Mucosa of descending colon (tissue), 3 donors: ENCODE measurements at places on chromosomes 16 and 17.
A peak's percentile ranks its signal among the peaks of the same experiment; 100 is the strongest.

- DNase-seq, result no peak
Observed at GRCh38 chr16:58542291-58542690, 27.0 kb downstream of the SETD6 start.

- DNase-seq, result no peak
Observed at GRCh38 chr16:57646388-57647039, 18.1 kb downstream of the ADGRG1 start.

DNA sequence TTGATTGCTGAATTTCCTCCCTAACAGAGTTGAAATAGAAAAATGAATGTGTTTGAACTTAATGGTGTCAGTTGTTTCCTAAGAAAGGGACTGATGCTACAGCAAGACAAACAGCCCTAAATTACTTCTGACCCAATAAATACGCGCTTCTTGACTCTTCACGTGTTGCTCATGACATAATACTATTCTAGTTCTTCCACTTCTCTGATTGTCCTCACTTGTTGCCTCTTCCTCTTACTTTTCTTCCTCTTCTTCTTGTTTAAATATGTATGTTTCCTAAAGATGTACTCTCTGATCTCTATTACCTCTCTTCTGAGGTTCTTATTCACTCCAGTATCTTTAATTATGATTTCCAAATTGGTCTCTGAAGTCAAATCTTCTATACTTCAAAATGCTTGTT lies 32.4 kb downstream of the RNF43 start:
- DNase-seq, result no peak

DNA sequence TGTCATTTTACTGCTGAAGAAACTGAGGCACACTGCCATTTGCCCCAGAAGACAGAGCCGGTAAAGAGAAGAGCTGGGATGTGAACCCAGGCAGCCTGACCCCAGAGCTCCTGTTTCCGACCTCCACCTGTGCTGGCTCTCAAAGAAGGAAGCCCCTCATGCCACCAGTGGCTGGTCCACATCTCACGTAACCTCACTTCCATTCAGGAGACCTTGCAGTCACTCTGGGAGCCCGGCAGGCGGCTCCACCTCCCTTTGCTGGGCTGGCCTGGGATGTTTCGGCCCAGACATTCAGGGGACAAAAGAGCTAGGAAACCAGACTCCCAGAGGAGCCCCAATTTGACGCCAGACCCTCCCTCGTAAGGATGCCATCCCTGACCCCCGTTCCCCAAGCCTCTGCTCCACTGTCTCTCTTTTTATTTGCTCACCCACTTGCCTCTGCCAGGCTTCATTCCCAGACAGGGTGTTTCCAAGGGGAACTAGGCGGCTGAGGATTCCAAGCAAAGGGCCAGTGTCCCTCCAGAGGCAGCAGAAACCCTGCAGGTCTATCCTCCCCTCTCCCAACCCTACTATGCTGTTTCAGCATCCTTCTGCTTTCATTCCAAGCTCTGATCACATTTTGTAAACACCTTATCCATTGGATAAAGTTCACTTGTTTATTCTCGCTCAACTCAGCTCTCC lies 2.8 kb downstream of the TAF1C start:
- no peak for DNase-seq

DNA sequence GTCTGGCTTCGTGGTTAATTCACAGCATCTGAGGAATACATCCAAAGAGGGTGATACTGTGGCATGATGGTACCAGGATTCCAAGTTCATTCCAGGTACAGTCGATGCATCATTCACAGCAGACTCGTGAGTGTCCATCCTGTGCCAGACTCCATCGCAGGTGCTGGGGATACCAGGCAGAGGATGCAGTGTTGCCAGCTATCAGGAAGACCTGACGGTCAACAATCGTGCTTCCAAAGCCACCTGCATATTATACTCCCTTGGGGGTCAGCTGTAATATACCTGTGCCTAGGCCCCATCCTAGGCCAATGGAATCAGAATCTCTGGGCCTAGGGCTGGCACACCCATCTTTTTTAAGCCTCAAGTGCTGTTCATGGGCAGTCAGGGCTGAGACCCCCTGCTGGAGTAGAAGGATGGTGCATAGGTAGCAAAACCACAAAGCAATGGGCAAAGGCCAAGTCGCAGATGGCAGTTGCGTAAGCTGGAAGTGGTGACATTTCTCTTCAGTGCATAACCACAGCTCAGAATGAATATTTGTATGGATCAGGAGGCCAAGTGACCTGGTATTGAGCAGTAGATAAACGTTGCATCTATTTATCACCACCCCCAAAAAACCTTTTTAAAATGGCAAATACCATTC lies 42.9 kb upstream of the C16orf78 start:
- DNase-seq, result no peak

DNA sequence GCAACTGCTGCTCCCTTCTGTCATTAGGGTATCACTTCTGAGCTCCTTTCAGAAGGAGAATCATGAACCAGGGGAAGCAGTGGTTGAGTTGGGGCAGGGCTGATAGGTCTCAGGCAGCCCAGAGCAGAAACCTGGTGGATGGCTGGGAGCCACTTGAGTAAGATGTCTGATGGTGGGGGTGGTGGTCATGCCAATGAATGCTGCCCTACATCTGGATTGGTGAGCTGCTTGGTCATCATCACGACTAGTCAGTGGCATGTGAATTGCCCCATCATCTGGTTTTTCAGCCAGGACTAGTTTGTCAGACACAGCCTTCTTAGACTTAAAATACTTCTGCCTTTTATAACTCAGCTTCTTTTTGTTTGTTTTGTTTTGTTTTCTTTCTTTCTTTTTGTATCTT lies 2.6 kb downstream of the GID4 start:
- no peak for DNase-seq

DNA sequence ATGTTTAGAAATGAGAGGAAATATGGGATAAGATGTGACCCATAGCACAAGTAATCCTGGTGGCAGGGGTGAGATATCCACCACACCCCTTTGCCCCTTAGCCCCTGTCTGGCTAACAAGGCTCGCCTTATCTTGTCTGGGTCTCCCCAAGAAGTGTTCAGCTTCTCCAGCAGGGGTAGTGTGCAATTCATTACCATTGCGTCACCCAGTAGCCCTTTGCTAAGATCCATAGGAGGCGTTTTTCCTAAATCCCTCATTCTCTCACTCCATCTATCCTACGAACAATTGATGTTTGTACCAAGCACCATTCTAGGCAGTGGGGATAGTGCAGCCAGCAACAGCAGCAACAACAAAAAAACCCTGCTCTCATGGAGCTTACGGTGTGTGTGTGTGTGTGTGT lies 30.8 kb downstream of the CCDC42 start:
- DNase-seq, result no peak

GRCh38 chr16:68781784-68782183 lies 44.7 kb downstream of the CDH1 start:
- DNase-seq, result no peak

- peak; percentile 98 for DNase-seq
Observed at GRCh38 chr16:4936991-4937781, at the start of gene PPL. PPL (minus strand) TSS chr16:4937148; CDS start chr16:4937045, 103 bp downstream.

DNA sequence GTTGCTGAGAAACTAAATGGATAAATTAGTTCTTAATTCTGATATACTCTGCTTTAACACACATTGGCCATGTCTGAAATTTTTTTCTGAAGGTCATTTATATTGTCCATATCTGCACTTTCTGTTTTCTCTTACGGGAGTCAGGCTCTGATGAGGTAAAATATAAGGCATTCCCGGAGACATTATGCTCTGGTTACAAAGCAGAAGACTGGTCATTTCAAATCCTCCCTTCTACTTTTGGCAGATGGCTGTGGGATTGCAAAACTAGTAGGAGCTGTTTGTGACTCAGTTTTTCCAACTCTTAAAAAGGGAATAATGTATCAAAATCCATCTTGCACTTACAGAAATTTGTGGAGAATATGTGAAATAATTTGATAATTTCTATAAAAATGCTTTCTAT lies 92.2 kb upstream of the CPHXL start:
- DNase-seq, result no peak
